Left lung (tissue), 14 donors: ENCODE measurements at places on chromosomes 11 and 22. TPM values are rescaled to one million over a fixed set of nuclear protein-coding genes. Genes with fewer than 3 reads are reported as not detected.

The TTLL12 gene
- 26.4 TPM for total RNA-seq

GRCh38 chr11:10751581-10751940 lies 515 bp downstream of the CTR9 start:
- no peak for DNase-seq

GRCh38 chr22:19932367-19933206 lies 9.0 kb upstream of the COMT start:
- DNase-seq: peak; percentile 71

GRCh38 chr11:45285250-45285828 lies 802 bp downstream of the SYT13 start:
- no peak for DNase-seq

- no peak for DNase-seq
Measured at GRCh38 chr22:44309137-44309536, 3.6 kb downstream of the SHISAL1 start.

- no peak for DNase-seq
Measured at GRCh38 chr11:132455044-132455443, 1077.3 kb downstream of the OPCML start.
